ENCODE measurements at places on chromosomes 1 and 21.

GRCh38 chr1:227994632-227995300, 12.0 kb upstream of the WNT3A start:
- DNase-seq = no peak

DNA sequence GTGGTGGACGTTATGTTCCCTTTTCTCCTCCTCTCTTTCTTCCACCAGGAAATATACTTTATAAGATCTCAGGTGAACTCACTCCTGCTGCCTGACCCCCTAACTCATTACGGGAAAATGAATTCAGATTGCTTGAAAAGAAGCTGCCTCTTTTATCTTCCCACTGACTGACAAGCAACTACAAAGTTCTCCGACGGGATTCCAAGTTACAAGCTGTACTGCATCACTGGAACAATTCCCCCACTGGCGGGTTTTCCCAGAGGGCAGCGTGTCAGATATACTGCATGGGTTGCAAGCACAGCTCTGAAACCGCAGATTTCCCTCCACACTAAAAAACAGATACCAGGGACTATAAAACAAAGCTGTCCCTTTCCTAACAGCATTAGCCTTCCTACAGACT, 390.6 kb downstream of the KCTD3 start:
- peak; percentile 82 for DNase-seq

DNA sequence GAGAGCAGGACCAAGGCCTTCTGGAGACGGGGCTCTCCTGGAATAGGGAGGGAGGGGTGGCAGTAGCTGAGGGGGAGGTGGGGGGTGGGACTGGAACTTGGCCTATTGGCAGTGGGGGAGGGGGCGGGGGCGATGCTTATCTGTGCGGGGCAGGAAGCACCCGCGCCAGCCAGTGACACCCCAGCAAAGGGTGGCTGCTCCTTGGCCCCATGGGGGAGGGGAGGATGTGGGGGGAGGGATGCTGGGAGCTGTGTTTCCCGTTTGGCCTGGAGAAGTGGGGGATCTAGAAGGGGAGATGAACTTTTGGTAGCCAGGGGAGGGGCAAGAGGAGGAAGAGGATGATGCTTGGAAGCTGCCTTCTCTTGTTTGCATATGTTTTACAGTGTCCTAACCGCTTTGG, 11.0 kb downstream of the ZBTB7B start:
- DNase-seq = no peak

GRCh38 chr1:246782120-246782900, 58.1 kb downstream of the SCCPDH start:
- DNase-seq = no peak

- DNase-seq = peak; percentile 43
Measured at GRCh38 chr21:46096596-46097335, 1.1 kb upstream of the COL6A2 start.

DNA sequence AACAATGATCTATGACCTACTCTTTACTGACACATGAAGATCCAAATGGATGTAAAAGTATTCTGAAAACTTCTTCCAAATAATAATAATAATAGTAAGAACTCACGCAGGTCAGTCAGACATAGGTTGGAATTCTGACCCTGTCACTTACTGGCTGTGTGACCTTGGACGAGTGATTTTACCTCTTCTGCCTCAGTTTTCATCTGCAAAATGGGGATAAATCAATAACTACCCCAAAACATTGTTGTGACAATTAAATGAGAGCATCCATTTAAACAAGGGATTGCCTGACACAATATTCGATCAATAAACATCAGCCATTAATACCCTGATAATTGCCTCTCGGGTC, 556 bp downstream of the MECR start:
- DNase-seq = no peak

GRCh38 chr1:87508247-87508787, 179.6 kb downstream of the LMO4 start:
- DNase-seq = peak; percentile 64

GRCh38 chr1:200874694-200875093, 1.9 kb downstream of the GPR25 start:
- DNase-seq = no peak

GRCh38 chr1:221439008-221439746, 302.7 kb downstream of the DUSP10 start:
- peak; percentile 82 for DNase-seq

DNA sequence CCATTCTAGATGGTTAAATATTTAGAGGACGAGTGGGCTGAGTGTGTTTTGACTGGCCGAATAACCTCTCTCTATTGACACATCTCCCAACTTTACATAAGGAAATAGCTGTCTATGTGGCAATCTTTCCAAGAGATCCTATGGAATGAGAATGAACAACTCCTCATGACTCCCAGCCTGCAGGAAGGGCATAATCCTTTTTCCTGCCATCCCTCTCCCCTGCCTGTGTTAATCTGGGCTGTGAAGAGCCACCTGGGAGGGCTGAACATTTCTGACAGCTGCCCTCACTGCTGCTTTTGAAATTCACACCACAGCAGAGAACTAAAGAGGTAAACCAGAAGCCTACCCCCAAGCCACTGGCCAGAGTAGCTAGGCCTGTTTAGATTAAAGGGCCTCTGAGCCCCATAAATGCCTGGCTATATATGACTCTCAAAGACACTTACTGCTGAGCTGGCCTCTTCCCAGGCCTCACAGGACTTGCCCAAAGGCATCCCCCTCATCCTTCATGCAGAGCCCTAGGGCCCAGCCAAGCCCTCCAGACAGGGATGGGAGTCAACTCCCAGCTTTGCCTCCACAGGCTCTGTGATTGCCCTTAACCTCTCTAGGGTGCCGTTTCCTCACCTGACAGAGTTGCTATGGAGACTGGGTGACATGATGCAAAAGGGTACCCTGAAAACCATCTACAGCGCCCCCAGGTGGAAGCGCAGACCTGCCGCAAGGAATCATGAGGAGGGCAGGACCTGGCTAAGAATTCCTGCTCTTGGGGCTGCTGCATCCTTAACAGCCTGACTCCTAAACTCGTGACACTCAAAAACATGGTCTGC, 42.0 kb upstream of the LDLRAP1 start:
- peak; percentile 49 for DNase-seq

DNA sequence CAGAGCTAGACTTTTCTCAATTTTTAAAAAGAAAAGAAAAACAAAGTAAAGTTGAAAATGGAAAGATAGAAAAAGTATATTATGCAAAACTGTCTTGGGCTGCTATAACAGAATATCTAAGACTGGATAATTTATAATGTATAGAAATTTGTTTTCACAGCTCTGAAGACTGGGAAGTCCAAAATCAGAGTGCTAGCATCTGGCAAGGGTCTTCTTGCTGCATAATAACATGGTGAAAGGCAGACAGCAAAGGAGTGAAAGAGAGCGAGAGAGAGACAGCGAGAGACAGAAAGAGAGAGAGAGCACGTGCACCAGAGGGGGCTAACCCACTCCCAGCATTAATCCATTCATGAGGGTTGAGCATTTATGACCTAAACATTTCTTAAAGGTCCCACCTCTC, 59.1 kb upstream of the SPOCD1 start:
- no peak for DNase-seq

Measured in umbilical cord (tissue), 2 donors.